ENCODE measurements at places on chromosomes 6 and 20.

DNA sequence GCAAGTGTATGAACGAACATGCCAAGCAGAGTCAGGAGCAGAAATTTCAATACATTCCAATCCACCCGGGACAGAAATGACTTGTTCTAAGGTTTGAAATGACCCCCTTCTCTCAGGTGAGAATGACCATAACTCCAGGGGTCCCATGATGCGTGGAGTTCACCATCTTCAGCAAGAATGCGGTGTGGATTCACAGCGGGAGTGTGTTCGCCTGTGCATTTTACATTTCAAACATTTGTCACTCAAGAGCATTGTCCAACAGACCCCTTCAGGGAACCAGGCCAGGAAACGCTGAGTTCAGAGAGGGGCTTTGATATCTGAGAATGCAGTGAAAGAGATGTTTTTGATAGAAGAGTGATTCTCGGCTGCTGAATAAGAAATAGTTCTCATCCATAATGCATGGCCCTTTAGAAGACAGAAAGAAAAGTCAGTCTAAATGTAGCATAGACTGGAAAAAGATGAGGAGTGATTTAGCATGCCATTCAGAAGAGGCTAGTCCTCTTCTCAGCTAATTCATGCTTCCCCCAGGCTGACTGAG lies 200.3 kb upstream of the KCNG1 start:
- DNase-seq, result no peak

GRCh38 chr6:19337101-19337500 lies 500.1 kb upstream of the ID4 start:
- DNase-seq, result no peak

DNA sequence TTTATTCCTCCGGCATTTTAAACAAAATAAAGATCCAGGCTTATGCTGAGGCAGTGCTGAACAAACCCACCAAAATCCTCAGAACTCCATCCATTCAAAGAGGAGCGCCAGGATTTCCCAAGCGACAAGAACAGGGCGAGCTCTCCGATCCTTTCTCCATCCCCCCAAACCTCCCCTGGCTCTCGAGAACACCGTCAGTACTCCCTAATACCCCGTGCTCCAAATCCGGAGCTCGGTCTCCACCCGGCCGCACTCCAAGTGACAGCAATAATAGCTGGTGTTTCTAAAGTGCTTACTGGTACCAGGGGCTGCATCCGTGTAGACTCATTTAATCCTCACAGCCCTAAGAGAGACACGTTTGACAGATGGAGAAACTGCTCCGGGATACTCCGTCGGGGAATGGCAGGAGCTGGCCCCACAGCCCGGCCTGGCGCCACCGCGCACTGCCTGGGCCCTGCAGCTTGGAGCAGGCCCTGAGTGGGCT lies 277.1 kb upstream of the QKI start:
- DNase-seq, result no peak

DNA sequence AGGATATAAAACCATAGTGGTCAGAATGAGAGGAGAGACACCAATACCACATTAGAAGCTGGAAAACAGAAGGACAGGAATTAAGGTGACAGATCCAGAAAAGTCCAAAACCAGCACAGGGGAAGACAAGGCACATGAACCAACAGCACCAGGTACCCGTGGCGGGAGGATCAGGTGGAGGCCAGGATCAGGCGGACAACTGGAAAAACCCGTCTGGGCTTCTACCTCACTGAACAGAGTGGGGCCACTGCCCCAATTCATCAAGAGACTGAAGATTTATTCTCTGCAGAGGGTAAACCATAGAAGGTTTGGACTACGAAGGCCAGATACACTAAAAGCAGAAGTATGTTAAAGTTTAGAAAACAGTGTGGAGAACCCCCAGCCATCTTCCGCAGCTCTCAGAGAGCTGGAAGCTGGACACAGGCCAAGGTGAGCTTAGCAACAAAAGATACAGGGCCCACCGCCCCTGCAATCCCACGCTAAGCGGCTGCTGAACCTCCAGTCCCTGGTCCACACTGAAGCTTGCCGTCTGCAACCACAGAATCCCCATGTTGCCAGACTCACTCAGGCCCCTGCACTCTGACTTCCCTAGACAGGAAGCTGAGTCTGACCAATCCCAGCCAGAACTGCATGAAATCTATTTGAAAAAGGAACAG lies 29.9 kb downstream of the ABHD12 start:
- peak; percentile 57 for DNase-seq

DNA sequence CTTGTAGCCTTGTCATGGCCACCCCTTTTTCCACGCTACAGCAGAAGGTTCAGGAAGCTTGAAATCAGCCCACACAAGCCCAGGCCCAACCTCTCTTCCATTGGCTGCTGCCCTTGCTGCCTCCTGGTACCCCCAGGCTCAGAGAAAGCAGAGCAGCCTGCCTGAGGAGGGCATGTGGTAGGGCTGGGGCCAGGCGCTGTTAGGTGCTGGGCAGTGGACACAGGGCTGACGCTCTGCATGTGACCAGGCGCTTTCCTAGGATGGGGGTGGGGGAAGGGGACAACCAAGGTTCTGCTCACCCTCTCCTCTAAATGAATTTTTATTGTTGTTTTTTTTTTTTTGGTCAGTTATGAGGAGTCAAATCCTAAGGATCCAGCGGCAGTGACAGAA lies 36.3 kb upstream of the ID1 start:
- DNase-seq, result no peak

GRCh38 chr6:474453-475185 lies 83.1 kb downstream of the IRF4 start:
- DNase-seq, result no peak

- DNase-seq, result no peak
These were observed 15.4 kb downstream of the FKBP1A start for GRCh38 chr20:1377341-1377871.

GRCh38 chr6:168116975-168117899 lies 38.2 kb upstream of the FRMD1 start:
- DNase-seq, result no peak

DNA sequence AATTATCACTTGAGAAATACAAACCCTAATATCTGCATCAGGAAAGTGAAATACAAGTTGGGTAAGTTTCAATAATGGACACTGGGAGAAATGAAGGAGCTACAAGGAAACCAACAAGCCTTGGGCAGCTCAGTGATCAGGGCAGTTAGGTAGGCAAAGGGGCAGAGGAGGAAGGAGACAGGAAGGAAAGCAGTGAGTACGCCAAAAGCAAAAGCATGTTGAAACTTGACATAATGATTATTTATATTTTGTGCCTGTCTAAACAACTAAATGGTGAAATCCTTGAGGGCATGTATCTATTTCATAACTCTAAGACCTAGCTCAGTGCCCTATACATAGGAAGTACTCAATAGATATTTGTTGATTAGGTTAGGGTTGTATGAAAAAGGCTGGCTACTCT lies 23.3 kb downstream of the PXT1 start:
- DNase-seq, result no peak

GRCh38 chr6:139627091-139627490 lies 252.6 kb upstream of the CITED2 start:
- DNase-seq, result no peak

All from RCC 7860 (cell line).